ENCODE measurements at places on chromosomes 2 and 18.

DNA sequence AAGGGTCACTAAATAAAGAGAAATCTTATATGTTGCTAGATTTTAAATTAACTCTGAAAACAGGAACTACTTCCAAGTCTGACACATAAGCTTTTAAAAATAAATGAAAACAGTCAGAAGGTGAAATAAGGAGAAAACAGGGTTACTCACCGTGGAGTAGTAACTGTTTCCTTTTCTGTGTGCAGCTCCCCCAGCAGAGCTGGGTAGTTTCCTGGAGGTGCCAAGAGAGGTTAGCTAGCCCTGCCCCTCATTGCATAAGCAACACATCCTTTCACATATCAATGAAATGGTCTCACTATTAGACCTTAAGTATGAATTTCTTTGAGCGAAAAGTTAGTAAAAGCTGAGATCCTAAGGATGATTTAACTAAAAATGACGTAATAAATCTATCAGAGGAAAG is 54.0 kb upstream of the GPR75 start:
- DNase-seq: no peak

DNA sequence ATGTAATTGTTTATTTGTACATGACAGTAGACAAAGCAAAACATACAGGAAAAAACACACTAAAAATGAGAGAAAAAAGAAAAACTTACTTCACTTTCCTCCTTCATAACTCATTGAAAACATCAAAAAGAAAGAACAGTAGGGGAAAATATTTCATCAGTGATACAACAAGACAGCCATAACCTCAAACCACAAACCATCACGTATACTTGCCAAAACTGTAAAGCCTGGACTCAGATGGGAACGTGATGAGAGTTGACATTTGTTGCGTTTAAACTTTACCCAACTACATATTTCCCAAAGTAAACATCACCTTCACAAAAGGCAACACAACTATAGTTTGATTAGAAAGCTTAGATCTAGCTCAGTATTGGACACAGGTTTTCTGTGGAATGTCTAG is 278.2 kb upstream of the COL3A1 start:
- no peak for DNase-seq

GRCh38 chr18:63683890-63684289 is 18.9 kb upstream of the SERPINB11 start:
- no peak for DNase-seq

- no peak for DNase-seq
Measured at GRCh38 chr2:141724426-141724825, 406.4 kb downstream of the LRP1B start.

- DNase-seq: no peak
Measured at GRCh38 chr18:67200665-67201064, 315.9 kb downstream of the DSEL start.

DNA sequence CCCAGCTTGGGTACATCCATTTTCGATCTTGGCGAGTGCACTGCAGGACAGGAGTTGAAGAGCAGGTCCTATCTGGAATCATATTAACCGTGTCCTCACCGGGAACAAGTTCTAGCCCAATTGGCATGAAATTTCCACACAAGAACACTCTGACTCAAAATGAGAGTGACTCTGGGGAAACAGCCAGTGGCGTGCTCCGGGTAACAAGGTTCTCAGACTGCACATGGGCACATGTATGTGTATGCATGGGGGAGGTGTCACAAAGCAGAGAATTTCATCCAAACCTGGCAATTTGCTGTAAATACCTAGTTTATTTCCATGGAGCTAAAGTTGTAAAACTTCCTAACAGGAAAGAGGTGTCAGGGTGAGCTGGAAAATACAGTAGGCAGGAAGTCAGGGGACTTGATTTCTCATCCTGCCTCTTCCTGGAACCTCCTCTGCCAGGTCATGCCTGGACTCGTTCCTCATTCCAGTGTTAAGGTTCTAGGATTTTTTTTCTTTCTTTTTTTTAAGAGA is 1.7 kb downstream of the TUBB6 start:
- no peak for DNase-seq

DNA sequence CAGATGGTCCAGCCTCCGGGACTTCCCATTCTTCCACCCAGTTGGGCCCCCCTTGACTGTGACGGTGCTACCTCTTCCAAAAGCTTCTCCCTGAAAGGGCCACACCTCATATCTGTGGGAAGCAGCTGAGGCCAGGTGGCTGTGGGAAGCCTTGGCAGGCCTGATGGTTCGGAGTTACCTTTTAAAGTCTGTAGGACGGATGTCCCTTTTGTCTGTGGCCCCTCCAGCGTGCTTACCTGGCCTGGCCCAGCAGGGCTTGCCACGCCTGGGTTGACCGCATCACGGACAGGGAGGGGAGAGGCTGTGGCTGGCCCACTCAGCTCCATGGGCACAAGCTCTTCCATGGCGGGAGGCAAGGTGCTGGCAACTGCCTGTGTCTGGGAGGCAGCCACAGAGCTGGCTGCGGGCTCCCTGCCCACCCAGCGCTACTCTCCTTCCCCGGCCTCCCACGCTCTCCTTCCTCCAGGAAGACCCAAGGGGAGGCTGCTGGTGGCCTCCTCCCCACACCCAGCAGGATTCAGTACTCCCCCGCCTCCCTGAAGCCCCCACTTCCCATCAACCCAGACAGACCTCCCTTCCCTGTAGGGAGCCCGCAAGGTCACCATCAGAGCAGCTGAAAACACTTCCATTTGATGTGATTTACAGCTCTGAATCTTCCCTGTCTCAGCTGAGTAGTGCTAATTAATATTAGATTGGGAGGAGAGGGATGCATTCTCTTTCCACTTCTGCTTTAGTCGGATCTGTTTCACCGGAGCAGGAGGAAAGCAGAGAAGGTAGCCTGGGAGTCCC is 52.8 kb downstream of the EDAR start:
- DNase-seq: no peak

DNA sequence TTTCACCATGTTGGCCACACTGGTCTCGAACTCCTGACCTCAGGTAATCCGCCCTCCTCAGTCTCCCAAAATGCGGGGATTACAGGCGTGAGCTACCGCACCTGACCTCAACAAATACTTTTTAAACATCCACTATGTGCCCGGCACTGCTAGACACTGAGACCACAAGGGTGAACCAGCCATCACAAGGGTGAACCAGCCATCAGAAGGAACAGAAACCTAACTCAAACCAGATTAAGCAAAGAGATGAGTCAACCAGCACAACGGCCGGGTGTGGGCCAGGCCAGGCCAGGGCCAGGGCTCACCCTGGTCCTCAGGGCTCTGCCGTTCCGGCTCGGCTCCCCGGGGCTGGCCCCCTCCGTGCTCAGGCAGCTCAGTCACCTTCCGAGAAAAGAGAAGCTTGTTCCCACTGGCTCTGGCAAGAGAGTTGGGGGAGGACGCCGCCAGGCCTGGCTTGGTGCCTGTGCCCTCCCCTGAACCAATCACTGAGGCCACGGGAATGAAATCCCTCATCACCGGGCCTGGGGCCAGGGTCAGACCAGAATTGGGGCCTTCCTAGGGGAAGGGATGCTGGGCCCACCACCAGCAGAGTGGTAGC is 4.4 kb downstream of the TEX44 start:
- no peak for DNase-seq

DNA sequence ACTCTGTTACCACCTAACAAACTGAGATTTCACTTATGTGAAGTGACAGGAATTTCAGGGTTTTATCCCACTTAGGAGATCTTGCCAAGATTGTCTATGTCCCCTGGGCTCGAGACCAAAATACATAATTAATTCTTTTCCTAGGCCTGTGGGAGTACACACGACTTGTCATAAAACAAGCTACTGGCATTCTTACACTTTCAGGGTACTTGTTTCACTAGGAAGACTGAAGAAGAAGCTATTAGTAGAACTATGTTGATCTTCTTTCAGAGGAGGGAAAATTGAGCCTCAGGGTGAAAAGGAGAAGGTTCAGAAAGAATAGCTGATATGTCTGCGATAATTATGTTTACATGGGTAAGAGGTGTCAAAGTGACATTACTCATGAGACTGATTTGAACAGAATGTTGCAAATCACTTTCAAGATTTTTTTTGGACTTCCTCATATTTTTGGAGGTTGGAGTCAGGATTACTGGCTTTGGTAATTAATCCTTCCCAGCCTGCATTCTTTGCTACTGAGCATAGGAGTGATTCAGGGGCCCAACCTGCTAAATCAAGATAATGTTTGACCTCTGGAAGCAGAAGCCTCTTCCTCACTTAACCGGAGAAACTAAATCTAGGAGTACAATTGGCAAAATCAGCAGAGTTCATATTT is 240.0 kb upstream of the NT5C1B start:
- no peak for DNase-seq

- no peak for DNase-seq
Measured at GRCh38 chr2:144630459-144631215, 110.7 kb upstream of the ZEB2 start.

GRCh38 chr18:12907258-12907925 is 23.4 kb upstream of the PTPN2 start:
- DNase-seq: no peak

DNA sequence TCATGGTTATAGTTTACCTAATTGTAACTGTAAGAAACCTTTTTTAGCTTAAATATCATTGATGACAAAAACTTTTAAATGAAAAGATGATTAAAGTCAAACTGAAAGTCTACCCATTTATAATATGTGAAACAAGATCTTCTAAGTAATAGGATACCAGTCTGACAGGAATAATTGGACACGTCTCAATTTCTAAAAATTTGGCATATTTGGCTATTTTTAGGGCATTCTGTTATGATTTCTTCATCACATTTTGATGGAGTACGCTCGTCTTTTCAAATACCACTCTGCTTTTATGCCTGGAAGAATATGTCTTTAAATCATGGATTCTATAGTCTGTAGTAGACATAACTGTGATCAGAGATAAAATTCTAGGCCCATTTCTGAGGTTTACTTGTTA is 1.3 kb downstream of the R3HDM1 start:
- DNase-seq: no peak

GRCh38 chr2:207477896-207478295 is 51.9 kb upstream of the CREB1 start:
- no peak for DNase-seq

DNA sequence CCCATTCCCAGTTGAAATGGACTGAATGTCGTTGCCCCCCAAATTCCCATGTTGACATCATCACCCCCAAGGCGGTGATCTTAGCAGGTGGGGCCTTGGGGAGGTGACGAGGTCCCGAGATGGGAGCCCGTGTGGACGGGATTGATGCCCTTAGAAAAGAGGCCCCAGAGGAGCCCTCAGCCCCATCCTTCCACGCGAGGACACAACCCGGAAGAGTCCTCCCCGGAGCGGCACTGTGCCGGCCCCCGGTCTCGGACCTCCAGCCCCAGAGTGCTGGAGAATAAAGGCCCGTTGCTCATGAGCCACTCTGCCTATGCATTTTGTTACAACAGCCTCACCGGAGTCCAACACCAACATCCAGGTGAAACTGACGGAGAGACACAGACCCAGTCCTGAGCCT is 30.4 kb upstream of the SALL3 start:
- DNase-seq: no peak

- no peak for DNase-seq
Measured at GRCh38 chr2:165561516-165561915, 92.0 kb downstream of the CSRNP3 start.

GRCh38 chr2:101116841-101117552 is 34.2 kb downstream of the TBC1D8 start:
- DNase-seq: no peak

GRCh38 chr18:7164323-7165004 is 46.9 kb upstream of the LAMA1 start:
- no peak for DNase-seq

DNA sequence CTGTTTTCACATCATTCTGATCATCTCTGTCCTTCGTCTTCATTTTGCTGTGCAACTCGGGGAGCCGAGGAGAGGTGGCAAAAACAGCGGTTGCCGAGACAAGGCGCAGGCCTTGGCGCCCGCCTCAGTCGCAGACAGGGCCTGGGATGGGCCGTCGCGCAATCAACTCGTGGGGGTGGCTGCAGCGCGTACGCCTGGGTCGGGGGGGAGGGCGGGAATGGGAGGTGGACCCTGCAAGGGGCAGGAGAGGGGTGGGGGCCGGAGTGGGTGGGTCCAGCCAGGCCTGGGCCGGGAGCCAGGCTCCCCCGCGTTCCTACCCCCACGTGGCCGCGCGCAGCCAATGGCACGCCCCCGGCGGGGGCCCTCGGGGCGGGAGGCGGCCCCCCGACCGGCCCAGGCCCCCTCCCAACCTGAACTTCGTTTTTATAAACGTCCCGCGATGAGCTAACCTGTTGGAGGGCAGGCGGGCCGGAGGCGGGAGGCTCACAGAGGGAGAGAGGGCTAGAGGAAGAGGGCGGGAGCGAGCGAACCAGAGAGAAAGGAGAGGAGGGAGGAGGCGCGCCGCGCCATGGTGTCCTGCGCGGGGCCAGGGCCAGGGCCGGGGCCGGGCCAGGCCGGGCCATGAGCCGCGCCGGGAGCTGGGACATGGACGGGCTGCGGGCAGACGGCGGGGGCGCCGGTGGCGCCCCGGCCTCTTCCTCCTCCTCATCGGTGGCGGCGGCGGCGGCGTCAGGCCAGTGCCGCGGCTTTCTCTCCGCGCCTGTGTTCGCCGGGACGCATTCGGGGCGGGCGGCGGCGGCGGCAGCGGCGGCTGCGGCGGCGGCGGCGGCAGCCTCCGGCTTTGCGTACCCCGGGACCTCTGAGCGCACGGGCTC is at the start of gene HOXD13:
Gene HOXD13 (plus strand): TSS at position 452 of the 875 bp plus-strand sequence. CDS start 170 bp downstream, at position 622.
- DNase-seq: no peak

- no peak for DNase-seq
Measured at GRCh38 chr2:42721898-42722297, 42.0 kb downstream of the OXER1 start.
